ENCODE measurements at places on chromosomes 1 and 21.

- no peak for DNase-seq
Measured at GRCh38 chr1:201173736-201174135, 16.9 kb upstream of the IGFN1 start.

DNA sequence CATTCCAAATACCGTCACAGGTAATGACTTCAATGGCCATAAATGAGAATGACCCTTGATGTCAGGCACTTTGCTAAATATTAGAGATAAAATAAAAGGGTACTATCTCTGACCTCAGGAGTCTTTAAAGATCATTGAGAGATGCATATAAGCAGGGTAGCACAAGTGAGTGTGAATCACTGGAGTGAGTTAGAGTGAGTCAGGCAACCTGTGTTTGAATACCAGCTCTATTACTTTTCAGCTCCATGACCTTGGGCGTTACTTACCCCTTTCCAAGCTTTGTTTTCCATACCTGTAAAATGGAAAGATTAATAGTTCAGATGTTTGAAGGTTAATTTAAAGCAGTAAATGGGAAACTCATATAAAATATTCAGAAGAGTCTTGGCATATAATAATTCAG is 1058.0 kb upstream of the ADGRL4 start:
- no peak for DNase-seq

DNA sequence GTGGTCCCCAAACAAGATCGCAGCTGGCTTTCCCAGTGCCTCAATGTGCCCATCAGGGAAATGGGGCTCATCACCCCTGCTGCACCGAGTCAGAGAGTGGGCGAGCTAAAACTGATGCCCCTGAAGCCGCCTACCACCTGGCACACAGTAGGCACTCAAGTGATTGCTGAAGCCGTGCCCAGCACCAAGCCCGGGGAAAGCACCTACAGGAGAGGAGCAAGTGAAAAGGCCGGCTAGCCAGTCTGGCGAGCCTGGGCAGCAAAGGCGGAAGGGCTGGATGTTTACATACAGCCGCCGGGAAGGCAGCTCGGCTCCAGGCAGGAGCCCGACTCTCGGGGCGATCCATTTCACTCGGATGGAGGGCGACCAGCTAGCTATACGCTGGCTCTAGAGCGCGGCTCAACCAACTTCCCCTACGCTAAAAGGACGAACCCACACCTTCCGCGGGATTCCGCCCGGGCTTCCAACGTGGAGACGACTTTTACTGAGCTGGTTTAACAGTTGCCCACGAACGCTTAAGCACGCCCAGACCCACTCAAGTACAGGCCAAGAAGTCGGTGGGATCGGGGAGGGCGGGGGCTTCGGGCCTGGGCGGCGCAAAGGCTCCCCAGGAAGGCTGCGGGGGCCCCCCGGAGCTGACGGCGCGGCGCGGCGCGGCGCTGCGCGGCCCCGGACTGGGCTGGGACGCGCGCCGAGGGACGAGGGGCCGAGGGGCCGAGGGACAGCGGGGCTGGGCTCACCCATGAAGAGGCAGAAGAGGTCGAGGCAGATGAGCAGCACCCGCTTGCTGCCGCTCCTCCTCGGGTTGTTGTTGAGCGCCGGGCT is 1.0 kb downstream of the PLPP3 start:
- peak; percentile 16 for DNase-seq

DNA sequence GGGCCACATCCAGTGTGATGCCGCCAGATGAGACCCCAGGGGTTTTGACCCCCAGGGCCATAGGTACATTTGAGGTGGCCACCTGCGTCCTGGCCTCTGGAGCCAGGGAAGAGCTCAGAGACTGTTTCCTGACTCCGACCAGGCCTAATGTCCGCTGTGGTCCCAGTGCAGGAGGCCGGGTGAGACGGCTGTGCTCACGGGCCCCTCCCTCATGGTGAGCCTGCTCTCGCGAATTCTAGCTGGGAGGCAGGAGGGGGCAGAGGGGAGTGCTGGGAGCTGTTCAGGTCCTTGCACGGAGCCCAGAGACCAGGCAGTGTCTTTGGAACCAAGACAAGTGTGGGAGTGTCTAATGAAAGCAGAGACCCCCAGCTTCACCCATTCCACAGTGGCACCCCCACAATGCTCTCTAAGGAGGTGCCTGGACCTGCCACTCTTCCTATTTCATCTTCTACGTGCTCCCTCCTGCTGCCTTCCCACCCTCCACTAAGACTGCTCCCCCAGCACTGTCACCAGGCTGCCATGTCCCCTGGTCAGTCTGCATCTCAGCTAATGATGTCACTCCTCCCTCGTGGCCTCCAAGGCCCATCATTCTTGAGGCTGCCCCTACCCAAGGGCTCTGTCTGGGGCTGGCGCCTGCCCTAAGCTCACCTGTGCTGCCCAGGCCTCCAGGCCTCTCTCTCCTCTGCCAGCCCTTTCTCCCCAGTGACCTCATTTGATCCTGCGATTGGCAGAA is 256.3 kb upstream of the C1orf174 start:
- no peak for DNase-seq

GRCh38 chr1:235918032-235918431 is 51.3 kb upstream of the LYST start:
- no peak for DNase-seq

DNA sequence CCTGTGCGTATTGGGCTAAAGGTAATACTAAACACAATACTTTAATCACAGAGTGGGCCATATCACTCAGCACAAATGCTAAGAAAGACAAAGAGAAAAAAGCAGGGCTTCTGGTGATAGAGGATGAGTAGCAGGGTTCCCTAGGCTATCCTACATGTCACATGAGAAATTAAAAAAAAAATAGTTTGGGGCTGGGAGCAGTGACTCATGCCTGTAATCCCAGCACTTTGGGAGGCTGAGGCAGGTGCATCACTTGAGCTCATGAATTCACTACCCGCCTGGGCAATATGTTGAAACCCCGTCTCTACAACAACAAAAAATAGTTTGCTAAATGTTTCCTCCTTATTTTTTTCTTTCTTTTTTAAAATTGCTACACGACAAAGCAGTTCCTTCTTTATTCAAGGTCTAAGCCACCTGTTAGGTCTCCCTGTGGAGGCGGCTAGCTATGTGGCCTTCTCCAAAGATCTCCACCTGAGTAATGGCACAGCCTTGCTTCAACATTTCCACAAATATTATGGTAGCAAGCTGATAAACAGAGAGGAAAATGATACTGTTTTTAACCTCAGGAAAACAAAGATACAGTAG is 1.5 kb downstream of the ENSA start:
- no peak for DNase-seq

GRCh38 chr1:149877211-149877946 is 22.0 kb upstream of the BOLA1 start:
- DNase-seq: no peak

DNA sequence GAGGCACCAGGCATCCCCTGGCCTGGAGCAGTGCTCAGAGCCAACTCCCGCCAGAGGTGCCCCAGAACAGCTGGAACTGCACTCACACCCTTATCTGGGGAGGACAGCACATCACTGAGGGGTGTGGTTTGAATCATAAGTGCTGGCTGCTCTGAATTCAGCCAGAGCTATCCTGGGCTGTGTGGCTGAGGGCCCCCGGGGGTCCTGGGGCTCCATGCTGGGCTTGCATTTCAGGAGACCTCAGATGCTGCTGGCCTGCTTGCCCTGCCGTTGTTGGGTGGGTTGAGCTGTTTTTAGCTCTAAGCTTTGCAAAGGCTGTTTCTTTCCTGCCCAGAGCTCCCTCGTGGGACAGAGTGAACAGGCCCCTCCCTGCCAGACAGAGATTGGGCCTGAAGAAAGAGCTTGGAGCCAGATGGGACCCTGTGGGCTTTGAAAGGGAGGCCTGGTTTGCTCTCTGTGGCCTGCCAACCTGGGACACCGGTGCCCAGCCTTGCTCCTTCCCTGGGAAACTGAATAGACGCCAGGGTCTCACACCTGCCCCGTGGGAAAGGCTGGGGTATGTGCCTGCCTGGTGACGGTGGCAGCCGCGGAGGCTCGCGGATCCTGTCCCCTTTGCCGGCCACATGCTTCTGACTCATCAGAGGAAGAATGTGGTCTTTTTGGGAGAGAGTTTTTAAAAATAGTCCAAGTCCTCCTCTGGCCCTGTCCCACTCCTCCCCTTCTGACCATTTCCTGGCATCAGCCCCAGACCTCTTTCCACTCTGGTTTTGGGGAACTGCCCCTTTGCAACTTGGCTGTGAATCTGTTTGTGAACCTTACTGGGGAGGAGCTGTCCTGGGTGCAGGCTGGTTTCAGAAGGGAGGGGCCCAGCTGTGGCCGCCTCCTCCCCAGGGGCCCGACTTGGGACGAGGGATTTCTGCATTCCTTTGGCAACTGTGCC is 30.0 kb downstream of the ARHGEF10L start:
- no peak for DNase-seq

DNA sequence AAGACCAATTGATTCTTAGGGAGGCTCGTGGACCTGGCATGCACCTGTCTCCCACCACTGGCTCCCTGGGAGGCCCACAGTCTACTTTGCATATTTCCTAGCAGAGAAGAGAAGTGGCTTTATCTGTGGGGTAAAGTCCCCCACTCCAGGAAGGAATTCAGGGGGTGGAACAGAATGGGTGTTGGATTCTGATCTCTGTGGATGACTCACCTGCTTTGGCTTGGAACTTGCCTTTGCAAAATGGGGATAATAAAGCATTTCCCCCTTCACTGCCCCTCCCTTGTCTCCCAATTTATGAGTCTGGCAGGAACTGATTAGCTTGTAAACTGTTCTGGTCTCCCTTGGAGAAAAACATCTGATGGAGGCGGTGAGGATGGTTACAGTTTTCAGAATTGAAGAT is 21.2 kb upstream of the OTUD3 start:
- DNase-seq: no peak

GRCh38 chr1:31568895-31569595 is 7.3 kb upstream of the TINAGL1 start:
- DNase-seq: no peak
